CD4-positive, alpha-beta T cell treated with Interleukin-12 subunit alpha and Interleukin-12 subunit beta, for 1 hour (primary cell): ENCODE measurements at places on chromosomes 2 and 18.

GRCh38 chr2:16275131-16275530 is 334.8 kb downstream of the MYCN start:
- DNase-seq: no peak

- DNase-seq: no peak
These were observed 142.8 kb upstream of the ALPP start for GRCh38 chr2:232235716-232236115.

DNA sequence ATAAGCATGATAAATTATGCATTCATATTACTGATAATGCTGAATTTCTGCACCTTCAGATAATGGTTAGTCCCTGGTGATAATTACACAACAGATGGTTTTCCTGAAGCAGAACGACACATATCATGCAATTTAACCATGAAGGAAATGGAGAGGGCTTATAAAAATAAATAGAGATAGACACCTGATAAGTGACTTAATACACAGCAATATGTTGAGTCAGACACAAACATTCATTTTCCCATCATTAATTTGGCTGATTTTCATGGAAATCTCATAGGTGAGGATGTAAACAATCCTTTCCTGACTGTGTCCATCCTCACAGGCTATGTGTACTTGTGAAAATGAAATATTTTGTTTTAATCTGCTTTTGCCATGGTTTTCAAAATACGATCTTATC is 36.9 kb upstream of the DSEL start:
- DNase-seq: no peak

- no peak for DNase-seq
These were observed 951.6 kb upstream of the SLC39A10 start for GRCh38 chr2:194705398-194705797.

GRCh38 chr2:211981451-211981850 is 557.2 kb downstream of the ERBB4 start:
- DNase-seq: no peak

GRCh38 chr18:76827205-76828200 is 5.1 kb downstream of the ZNF236 start:
- DNase-seq: no peak

DNA sequence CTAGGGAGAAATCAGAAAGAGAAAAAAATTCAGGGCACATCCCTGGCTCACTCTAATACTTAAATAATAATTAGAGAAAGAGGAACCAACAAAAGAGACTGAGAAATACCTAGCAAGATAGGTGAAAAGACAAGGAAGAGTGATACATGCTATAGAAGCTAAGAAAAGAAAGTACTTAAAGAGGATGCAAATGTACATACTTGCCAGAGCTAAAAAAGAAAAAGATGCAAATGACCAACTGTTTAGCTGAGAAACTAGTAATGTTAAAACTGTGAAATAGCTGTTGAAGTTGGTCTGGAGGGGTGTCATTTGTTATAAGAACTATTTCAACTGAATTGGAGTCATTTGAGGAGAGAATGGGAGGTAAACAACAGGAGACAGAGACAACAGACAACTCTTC is 412.2 kb downstream of the SPAG16 start:
- no peak for DNase-seq

DNA sequence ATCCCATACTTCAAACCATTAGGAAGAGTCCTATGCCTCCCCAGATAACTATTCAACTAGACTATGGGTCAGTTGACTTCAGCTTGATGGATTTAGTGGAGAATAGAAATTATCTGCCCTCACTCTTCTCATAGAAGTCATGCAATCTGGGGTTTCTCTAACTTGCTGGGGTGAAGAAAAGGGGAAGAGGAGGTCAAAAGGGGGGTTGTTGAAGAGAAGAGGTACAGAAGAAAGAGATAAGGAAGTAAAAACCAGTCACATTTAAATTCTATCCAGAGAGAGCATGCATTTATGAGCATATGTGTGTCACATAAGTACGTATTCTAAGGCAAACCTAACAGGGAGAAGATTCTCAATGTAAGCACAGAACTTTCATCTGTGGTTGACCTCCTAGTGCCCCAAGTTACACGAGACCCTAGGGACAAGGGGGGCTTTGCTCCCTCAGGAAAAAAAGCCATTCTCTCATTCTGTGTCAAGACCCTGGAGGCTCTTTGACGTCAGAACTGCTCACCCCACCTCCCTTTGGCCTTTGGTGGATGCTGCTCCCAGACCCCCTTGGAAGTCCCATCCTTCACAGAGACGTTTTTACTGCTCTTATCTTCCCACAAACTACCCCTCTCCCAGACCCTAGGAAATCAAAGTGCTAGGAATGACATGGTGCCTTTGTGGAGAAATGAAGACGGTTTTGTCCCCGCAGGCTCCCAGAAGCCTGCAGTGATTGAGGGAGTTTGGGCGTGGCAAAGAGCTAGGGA is 236.8 kb upstream of the TNP1 start:
- DNase-seq: no peak

GRCh38 chr2:177246000-177246399 is 18.5 kb downstream of the NFE2L2 start:
- no peak for DNase-seq

GRCh38 chr18:48705531-48705930 is 166.7 kb downstream of the CTIF start:
- DNase-seq: no peak
